ENCODE measurements at places on chromosomes 7 and 10.

- DNase-seq = no peak
Measured at GRCh38 chr10:117427356-117427755, 52.1 kb upstream of the PDZD8 start.

GRCh38 chr10:124647421-124648130 lies 96.6 kb downstream of the FAM53B start:
- peak; percentile 74 for DNase-seq

GRCh38 chr7:155394413-155394812 lies 63.5 kb upstream of the EN2 start:
- no peak for DNase-seq

- no peak for DNase-seq
Measured at GRCh38 chr7:83204715-83205114, 42.0 kb upstream of the PCLO start.

DNA sequence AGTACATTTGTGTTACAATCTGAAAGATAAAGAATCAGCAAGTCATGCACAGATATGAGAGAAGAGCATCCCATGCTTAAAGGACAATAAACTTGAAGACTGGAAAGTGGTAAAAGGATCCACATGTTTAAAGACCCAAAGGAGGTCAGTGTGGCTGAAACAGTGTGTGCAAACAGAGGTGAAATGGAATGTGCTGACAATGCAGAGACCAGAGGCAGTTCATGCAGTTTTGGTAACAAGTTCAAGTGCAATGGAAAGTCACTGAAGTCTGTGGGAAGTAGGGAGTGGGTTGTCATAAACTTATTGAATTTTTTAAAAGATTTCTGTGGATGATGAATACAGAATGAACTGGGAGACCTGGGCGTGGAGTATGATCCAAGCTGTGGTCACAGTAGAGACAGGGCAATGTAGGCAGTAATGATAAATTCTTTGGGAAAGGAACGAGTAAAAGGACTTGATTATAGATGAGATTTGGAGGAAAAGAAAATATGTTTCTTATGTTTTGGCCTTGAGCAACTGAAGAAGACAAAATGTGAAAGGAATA lies 408.0 kb downstream of the HGF start:
- no peak for DNase-seq

DNA sequence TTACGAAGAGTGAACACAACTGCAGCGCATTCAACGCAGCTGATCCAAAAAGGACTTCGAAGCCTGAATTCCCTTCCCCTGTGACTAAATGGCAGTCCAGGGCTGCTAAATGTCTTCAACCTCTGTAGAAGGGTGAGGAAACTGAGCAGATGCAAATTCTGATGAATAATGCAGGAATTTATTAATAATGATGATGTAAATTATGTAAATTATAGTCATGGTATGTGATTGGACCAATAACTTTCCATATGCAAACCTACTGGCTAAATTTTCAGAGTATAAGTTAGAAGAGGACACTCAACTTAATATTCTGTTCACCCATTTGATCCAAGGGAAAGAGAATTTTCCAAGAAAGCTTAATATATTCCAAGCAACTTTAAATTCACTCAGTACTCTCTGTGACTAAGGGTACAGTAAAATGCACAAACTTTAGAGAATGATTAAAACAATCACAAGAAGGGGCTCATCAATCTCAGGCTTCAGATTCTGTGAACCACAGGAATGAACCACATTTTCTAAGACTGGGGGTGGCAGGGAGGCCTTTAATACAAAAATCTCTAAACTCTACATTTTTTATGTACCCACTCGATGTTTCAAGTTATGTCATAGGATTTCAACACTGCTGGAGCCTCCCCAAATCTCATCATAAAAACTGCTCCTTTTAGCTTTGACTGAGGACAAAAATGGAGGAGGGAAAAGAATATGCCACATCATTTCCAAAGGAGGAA lies 3.5 kb downstream of the FGFR2 start:
- DNase-seq = no peak

- no peak for DNase-seq
Measured at GRCh38 chr7:107242267-107242666, 73.5 kb downstream of the HBP1 start.

DNA sequence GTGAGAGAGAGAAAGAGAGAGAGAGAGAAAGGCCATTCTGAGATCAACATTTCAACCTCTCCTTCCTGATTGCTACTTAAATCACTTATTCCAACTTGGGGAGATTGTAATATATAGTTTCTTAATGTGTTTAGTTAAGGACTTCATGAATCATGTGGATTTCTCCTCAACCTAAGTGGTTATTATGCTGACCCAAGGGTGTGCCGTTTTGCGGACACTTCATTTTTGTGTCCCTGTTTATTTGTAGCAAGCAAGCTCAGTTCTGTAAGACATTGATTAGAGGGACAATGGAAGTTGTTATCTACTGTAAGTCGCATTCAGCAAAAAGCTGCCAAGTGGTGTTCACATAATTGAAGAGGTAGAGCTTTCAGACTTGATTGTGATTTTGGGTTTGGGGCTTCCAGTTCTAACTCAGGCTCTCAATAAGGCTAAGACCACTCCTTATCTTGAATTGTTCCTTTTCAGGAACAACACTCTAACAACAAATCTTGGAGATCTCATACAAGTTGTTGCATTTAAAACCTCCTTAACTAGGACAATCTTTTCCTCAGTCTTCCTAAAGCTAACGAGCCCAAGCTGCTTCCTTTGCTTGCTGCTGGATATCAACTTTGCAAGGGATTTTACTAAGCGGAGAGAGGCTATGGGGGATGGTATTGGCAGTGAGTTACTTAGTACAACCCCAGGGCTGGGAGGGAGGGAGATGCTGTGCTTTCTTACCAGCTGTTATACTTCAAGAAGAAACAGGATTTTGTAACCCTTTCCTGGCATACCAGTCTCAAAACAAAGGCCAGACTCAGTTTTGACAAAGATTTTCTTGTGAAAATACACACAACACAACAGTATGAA lies 19.8 kb upstream of the COL1A2 start:
- DNase-seq = no peak

- no peak for DNase-seq
Measured at GRCh38 chr7:136403591-136403990, 426.4 kb upstream of the MTPN start.

- DNase-seq = no peak
Measured at GRCh38 chr7:125526092-125526491, 596.5 kb upstream of the POT1 start.

- DNase-seq = no peak
Measured at GRCh38 chr10:86155054-86155921, 211.3 kb downstream of the GRID1 start.

- no peak for DNase-seq
Measured at GRCh38 chr7:131655866-131656265, 99.4 kb upstream of the PODXL start.

GRCh38 chr7:55533729-55534080 lies 38.6 kb downstream of the VOPP1 start:
- no peak for DNase-seq

DNA sequence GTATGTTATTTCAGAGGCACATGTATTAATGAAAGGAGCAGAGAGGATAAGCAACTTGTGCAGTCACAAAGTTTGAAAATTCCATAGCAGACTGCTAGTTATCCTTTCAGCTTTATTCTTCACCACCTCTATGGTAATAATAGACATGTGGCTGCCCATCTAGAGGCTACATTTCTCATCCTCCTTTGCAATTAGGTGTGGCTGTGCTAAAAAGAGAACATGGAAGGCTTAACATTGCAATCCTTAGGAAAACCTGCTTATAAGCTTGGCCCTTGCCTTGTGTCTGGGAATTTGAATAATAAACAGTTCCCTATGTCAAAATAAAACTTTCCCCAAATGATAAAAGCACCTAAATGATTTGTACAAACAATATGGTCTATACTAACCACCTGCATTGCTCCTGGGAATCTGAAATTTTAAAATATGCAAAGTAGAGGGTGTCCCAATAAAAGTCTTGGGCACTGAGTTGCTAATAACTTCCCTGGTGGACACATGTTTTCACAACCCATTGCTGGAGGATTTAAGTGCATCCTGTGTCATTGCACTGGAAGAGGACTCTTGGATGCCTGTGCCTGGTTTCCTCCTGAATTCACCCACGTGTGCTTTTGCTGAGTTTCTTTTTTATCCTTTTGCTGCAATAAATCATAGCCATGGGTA lies 30.5 kb downstream of the IL6 start:
- DNase-seq = no peak

- no peak for DNase-seq
Measured at GRCh38 chr7:39405581-39405980, 160.6 kb upstream of the YAE1 start.

DNA sequence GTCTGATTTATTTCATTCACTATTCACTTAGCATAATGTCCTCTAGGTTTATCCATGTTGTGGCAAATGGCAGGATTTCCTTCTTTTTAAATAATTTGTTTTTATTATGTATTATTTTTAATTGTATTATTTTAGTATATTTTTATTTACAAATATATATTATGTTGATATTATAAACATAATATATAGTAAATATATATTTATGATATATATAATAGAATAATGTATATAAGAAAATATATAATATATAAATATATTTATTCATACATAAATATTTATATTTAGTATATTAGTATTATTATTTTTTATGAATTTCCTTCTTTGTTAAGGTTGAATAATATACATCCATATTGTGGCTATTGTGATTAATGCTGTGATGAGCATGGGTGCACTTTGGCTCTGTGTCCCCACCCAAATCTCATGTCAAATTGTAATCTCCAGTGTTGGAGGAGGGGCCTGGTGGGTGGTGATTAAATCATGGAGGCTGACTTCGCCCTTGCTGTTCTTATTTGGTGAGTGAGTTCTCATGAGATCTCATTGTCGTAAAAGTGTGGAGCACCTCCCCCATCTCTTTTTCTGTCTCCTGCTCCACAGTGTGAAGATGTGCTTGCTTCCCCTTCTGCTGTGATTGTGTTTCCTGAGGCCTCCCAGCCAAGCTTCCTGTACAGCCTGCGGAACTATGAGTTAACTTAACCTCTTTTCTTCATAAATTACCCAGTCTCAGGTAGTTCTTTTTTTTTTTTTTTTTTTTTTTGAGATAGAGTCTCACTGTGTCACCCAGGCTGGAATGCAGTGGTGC lies 52.3 kb upstream of the CYP2C18 start:
- DNase-seq = no peak

DNA sequence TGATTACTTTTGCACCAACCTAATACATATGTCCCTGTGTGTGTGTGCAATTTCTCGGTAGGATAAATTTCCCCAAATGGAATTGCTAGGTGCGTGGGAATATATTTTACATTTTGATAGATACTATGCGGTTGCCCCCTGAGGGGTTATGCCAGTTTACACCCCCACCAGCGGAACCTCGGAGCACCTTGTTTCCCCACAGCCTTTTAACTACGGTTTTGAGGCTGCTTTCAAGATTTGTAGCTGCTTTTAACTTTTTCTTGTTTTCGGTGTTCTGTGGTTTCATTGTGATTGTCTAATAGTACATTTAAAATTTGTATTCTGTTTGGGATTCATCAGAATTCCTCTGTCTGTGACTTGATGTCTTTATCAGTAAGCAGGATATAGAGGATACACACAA lies 22.0 kb downstream of the PROSER2 start:
- DNase-seq = no peak

GRCh38 chr10:13347043-13347499 lies 1.0 kb downstream of the SEPHS1 start:
- peak; percentile 33 for DNase-seq

DNA sequence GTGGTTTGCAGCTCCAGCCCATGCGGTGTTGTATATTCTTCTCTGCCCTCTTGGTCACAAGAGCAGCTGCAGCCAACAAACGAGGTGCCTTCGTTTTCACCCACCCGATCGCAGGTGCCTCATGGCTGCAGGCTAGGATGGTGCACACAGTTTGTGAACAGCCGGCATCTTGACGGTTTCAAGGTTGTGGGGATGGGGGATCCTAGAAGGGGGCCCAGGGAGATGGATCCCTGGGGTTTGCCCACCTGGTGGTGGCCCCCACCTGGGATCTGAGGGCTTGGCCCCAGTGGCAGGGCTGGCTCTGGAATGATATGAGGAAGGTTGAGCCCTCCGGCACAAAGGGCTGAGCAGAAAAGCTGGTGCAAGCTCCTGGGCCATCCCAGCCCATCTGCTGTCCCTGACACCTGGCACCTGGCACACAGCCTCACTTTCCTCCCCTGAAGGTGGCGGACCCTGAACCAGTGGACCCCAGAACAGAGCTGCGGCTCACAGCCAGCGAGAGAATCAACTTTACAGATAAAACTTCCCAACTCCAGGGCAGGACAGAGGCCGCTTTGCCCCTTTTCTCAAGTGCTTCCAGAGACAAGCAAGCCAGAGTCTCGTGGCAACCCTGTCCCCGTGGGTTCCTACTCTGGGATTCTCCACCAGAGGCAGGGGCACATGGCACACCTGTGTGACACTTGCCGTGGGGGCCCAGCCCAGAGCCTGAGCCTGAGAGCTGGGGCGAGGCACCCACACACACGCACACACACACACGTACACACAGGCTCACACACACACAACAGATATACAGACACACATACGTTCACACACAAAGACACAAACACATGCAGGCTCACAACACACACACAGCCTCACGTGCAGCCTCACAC lies 177.3 kb upstream of the PPP2R2D start:
- no peak for DNase-seq

DNA sequence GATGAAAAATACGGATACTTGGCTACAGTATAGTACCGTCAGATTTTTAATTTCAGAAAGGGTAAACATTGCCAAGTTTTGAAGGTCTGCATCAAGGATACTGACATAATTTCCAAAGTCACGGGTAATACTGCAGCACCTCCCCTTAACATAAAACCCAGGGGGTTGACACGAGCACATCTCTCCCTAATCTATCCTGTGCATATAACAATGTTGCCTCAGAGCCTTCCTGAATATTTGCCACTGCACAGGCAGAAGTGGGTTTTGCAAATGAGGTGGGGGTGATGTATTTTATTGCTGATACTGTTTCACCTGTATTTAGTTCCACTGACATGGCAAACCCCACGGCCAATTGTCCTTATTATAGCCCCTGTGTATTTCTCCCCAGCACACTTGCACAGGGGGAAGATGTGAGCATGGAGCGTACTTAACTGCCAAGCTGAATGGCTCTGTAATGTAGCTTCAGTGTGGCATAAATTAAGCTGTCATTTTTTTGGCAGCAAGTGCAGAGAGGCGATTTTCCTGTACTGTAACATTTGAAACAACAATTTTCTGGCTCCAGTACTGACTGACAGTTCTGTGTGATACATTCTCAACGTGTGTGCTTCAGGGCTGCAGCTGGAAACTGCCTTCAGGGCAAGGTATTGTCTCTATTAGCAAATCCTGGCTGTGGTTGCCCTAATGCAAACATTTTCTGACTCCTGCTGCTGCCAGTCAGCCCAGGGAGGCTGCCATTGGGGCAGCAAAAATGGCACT lies 299.6 kb upstream of the SP4 start:
- no peak for DNase-seq

- no peak for DNase-seq
Measured at GRCh38 chr7:17928055-17928454, 12.2 kb downstream of the SNX13 start.

- DNase-seq = no peak
Measured at GRCh38 chr7:11492307-11492706, 339.7 kb downstream of the THSD7A start.

GRCh38 chr10:92573798-92574547 lies at the start of gene IDE:
TSS of gene IDE (minus strand) at chr10:92574093. CDS start at chr10:92574019, 74 bp downstream.
- peak; percentile 87 for DNase-seq

- DNase-seq = no peak
Measured at GRCh38 chr7:50095634-50096033, 2.6 kb upstream of the ZPBP start.

Measured in stimulated activated CD8-positive, alpha-beta memory T cell treated with anti-CD3 and anti-CD28 coated beads, Interleukin-4, amount 100 ng/mL, for 48 hours (primary cell).